ENCODE measurements at places on chromosomes 12 and 14.

- DNase-seq, result no peak
Observed at GRCh38 chr12:4012977-4013968, 140.1 kb upstream of the PARP11 start.

GRCh38 chr14:75204116-75204515 lies 27.7 kb upstream of the TMED10 start:
- DNase-seq, result peak; percentile 16

GRCh38 chr12:82651489-82651888 lies 35.2 kb upstream of the TMTC2 start:
- no peak for DNase-seq

DNA sequence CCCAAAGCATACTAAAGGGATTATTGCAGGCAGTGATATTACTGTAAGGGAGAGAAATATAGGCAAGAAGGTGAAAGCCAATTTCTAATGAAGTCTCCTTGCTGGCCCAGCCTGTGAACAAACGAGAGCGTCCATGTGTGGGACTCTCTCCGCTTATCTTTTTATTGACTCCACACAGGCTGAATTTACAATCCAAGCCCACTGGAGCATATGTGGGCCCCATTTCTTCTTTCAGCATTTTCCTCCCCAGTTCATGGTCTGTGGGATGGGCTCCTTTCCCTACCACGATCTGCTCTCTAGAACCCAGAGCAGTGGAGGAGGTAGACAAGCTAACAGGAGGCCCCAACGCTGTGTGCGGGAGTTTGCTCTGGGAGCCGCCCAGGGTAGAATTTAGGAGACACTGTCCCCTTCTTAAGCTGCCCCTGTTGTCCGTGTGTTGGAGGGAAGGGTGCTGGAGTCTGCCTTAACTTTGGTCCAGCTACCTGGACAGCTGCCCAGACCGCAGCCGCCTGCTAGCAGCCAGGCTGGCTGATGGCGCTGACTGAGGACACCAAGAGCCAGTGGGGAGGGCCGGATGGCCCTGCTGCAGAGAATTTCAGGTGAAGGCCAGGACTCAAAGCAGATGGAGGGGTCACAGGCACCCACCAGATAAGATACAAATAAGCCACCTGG lies 3.2 kb upstream of the HOXC11 start:
- DNase-seq, result no peak

GRCh38 chr12:11839091-11839641 lies 189.7 kb downstream of the ETV6 start:
- no peak for DNase-seq

- peak; percentile 78 for DNase-seq
Observed at GRCh38 chr14:91252871-91253794, 8.6 kb upstream of the GPR68 start.

DNA sequence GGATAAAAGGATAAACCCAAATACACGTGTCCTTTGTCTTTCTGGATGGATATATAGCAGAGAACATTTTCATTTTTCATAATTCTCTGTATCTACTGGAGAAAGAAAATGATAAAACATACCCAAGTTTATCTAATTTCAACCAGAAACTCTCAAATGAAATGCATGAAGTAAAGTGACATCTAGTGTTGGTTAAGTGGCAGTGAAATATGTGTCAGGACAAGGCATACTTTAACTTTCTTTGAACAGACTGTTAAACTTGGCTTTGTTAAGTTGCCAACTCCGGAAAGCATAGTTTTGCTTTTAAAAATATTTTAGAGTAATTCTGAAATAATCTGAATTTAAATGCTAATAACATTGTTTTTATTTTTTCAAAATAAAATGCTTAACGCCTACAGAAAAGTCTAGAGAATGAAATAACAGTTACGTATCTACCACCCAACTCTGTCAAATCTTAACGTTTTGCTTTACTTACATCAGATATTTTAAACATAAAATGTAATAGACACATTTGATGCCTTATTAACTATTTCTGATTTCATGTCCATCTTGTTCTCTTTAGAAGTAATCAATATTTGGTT lies 25.2 kb upstream of the NTN4 start:
- no peak for DNase-seq

- DNase-seq, result no peak
Observed at GRCh38 chr14:57611555-57612075, 118.0 kb upstream of the CCDC198 start.

DNA sequence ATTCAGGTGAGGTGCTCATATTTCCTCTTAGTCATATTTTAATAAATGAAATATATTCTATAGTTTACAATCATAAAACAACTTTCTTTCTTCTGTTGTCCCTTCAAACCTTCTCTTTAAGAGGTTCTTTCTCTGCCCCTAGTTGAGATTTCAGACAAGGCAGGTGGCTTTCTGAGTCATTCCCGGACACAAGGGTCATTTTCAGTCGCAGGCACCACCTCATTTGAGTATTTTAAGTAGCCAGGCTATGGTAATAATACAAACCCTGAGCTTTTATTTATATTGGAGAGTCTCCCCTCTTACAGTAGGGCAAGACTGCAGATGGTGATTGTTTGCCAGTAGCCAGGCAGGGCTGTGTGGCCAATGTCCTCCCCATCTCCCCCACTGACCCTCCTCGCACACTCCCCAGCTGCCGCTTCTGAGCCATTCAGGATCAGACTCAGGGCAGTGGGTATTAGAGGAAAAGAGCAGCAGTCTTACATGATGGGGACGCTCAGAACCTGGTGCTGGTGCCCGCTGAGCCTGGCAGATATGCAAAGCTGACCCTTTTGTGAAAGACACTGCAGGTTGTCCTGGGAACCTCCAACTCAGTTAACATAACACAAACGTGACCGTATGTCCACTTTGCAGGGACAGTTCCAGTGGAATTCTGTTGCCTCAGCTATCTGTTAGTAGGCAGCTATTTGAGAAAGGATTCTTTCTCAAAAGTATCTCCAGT lies 101.1 kb upstream of the BCL2L14 start:
- DNase-seq, result no peak

DNA sequence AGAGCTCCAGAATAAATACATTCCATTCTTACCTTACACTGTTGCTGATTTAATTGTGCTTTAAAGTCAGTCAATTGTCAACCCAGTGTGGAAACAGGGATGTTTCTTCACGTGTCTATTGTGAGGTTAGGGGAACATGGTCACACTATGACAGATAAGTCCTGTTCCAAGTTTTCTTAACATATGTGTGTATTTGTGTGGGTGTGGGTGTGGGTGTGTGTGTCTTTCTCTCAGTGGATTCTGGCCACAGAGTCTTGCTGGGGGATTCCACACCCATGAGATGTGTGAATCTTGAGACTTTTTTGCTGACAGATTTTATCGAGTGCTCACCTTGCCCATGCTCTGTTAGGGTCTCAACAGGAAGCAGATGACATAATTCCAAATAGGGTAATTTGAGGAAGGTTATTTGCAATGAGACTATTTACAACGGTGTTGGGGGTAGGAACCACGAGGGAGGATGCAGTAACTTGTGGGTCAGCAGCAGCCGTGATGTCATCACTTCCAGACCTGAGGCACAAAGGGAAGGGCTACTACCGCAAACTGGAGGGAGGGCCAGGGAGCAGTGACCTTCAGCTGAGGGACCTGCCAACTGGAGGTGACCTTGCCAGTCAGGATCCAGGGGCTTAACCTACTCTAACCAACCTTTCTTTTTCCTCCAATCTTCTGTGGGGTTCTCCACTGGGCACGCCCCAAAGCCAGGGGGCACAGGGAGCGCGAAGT lies 1.9 kb upstream of the VRK1 start:
- DNase-seq, result no peak

GRCh38 chr12:25101092-25101445 lies 93.9 kb downstream of the DNAI7 start:
- no peak for DNase-seq

DNA sequence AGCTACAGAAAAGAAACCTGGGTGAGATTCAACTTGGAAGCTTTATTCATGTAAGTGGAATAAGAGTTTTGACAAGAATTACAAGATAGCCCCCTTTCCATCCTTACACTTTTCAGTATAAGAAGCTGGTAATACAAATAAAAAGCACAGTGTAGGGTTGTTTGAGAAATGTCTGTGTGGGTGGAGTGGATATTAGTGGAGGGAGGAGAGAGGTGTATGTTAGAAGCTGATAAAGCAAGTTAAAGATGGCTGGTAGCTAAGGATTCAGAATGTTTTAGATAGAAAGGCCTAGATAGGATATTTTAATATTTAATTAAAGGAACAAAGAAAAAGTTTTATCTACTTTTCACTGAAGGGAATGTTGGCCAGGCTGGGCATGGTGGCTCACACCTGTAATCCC lies 12.5 kb downstream of the CFAP54 start:
- no peak for DNase-seq

GRCh38 chr12:126201981-126202537 lies 1136.8 kb downstream of the AACS start:
- DNase-seq, result no peak

DNA sequence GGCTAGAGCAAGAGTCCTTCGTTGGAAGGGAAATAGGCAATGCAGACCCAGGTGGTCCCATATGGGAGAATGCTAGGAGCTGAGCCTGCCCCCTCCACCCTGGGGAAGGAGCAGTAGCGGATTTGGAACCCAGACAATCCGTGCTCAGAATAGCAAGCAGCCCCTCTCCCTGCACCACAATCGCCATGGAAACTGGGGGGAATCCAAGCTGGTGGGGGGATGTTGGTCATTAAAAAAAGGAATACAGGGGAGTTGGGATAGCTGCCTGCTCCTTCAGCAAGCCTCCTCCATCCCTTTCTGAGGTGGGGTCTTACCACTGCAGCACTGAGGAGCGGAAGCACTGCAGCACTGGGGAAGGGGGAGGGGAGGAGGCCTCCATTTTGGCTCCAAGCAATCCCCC lies 2.9 kb downstream of the RND1 start:
- no peak for DNase-seq

GRCh38 chr14:41548666-41549065 lies 58.0 kb upstream of the LRFN5 start:
- no peak for DNase-seq

Measured in AG08396 (cell line).